ENCODE measurements at places on chromosomes 4 and X. TPM values are rescaled to one million over a fixed set of nuclear protein-coding genes. Genes with fewer than 3 reads are reported as not detected.

The AKAP4 gene
- polyA plus RNA-seq, result not detected

The PPP1R3F gene
- 2.2 TPM for polyA plus RNA-seq

The MAGEB2 gene
- not detected for polyA plus RNA-seq

The SPRY1 gene
- polyA plus RNA-seq, result 28.8 TPM

The VEGFC gene
- not detected for polyA plus RNA-seq

The ZDHHC9 gene
- polyA plus RNA-seq, result 2.9 TPM

The IQCM gene
- not detected for polyA plus RNA-seq

GRCh38 chr4:3344104-3344503, 51.3 kb downstream of the RGS12 start:
- H3K36me3 ChIP-seq, result no peaks in the 10 kb centered on the region
- H3K4me3 ChIP-seq, result no peak overlapping the region
- no peak for DNase-seq
- no peaks in the 10 kb centered on the region for H3K27me3 ChIP-seq
- H3K4me1 ChIP-seq, result peaks cover 14% of the 10 kb centered on the region

DNA sequence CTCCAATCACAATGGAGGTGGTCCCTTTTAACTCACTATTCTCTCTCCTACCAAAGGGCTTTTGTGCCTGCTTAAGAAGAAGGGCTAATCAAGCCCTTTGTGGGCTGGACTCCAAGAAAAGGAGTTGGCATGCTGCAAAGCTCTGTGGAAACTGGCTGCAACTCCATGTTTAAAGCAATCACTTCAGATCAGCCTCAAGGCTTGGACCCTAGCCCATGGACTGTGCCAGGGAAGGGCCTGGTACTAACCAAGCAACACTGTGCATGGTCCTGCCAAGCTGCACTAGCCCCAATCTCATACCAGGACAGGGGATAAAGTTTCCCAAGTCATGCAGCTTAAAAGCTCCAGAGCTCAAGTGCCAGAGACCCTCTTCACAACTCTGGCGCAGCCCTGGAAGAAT, 86.7 kb downstream of the ATP8A1 start:
- no peak overlapping the region for H3K27ac ChIP-seq
- DNase-seq, result no peak
- H3K27me3 ChIP-seq, result no peaks in the 10 kb centered on the region
- H3K4me1 ChIP-seq, result no peaks in the 10 kb centered on the region
- no peaks in the 10 kb centered on the region for H3K36me3 ChIP-seq
- H3K4me3 ChIP-seq, result no peak overlapping the region

- peaks cover 8% of the 10 kb centered on the region for H3K4me1 ChIP-seq
- H3K27ac ChIP-seq, result peak overlapping the region; percentile 56
- H3K36me3 ChIP-seq, result no peaks in the 10 kb centered on the region
- H3K4me3 ChIP-seq, result no peak overlapping the region
These were observed 185.2 kb downstream of the MAML3 start for GRCh38 chr4:139968831-139969230.

DNA sequence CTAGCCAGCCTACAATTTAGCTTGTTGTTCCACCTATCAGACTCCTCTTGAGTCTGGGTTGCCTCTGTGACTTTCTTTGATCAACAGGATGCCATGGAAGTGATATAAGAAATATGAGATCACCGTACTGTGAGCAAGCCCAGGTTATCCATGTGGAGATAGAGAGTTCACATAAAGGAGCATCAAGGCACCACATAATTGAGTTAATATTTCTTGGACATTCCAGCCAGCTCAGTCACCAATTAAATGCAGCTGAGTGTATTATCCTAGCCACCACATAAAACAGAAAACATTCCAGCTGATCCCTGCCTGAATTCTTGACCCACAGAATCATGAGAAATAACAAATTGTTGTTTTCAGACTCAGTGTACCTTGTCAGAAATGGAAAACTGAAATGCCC, 253.6 kb downstream of the PPP1R2C start:
- H3K4me3 ChIP-seq, result no peak overlapping the region
- H3K36me3 ChIP-seq, result peaks cover 8% of the 10 kb centered on the region
- no peak for DNase-seq

- H3K27ac ChIP-seq, result no peak overlapping the region
- DNase-seq, result no peak
- H3K36me3 ChIP-seq, result no peaks in the 10 kb centered on the region
- no peaks in the 10 kb centered on the region for H3K4me1 ChIP-seq
- H3K4me3 ChIP-seq, result no peak overlapping the region
These were observed 78.3 kb upstream of the ARSJ start for GRCh38 chr4:114057746-114058145.

- H3K27ac ChIP-seq, result no peak overlapping the region
- H3K4me1 ChIP-seq, result no peaks in the 10 kb centered on the region
- DNase-seq, result no peak
These were observed 1060.8 kb downstream of the FAT4 start for GRCh38 chr4:126375462-126376054.
